ENCODE measurements at places on chromosomes 5 and 9.

- DNase-seq: no peak
- no peaks in the 10 kb centered on the region for H3K27me3 ChIP-seq
- H3K27ac ChIP-seq: no peak overlapping the region
- no peaks in the 10 kb centered on the region for H3K4me1 ChIP-seq
These were observed 726.4 kb upstream of the GRAMD2B start for GRCh38 chr5:125696762-125697161.

GRCh38 chr5:171431251-171431777, 11.9 kb downstream of the FGF18 start:
- no peaks in the 10 kb centered on the region for H3K4me1 ChIP-seq
- H3K36me3 ChIP-seq: no peaks in the 10 kb centered on the region
- H3K27me3 ChIP-seq: no peaks in the 10 kb centered on the region

DNA sequence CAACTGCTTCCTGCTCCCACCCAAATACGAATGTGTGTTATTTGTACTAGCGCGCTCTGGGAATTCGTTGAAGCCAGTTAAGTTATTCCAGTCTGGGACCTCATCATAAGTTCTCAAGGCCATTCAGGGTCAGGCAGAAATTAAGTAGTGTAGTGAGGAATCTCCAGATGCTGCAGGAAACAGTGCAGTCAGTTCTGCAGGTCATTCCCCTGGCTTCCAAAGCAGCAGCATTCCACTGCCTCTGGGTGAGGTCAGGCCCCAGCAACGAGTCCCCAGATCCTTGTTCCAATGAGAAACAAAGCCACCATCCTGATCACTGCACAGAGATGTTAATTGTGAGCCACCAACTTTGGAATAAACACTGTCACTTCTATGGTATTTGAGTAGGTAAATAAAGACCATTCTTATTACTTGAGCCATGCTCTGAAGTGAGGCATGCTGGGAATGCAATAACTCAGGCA, 33.1 kb downstream of the SVEP1 start:
- no peaks in the 10 kb centered on the region for H3K4me1 ChIP-seq
- DNase-seq: no peak
- H3K4me3 ChIP-seq: no peak overlapping the region
- H3K27ac ChIP-seq: peak overlapping the region; percentile 78
- H3K36me3 ChIP-seq: no peaks in the 10 kb centered on the region

- no peak overlapping the region for H3K27ac ChIP-seq
- no peak for DNase-seq
- H3K4me1 ChIP-seq: no peaks in the 10 kb centered on the region
- no peak overlapping the region for H3K4me3 ChIP-seq
- no peaks in the 10 kb centered on the region for H3K36me3 ChIP-seq
These were observed 155.1 kb upstream of the OTULINL start for GRCh38 chr5:14426521-14426920.

- no peak overlapping the region for H3K4me3 ChIP-seq
- H3K4me1 ChIP-seq: no peaks in the 10 kb centered on the region
- H3K36me3 ChIP-seq: no peaks in the 10 kb centered on the region
- DNase-seq: no peak
- no peak overlapping the region for H3K27ac ChIP-seq
- H3K27me3 ChIP-seq: no peaks in the 10 kb centered on the region
These were observed 30.8 kb downstream of the ZSWIM6 start for GRCh38 chr5:61362796-61363368.

DNA sequence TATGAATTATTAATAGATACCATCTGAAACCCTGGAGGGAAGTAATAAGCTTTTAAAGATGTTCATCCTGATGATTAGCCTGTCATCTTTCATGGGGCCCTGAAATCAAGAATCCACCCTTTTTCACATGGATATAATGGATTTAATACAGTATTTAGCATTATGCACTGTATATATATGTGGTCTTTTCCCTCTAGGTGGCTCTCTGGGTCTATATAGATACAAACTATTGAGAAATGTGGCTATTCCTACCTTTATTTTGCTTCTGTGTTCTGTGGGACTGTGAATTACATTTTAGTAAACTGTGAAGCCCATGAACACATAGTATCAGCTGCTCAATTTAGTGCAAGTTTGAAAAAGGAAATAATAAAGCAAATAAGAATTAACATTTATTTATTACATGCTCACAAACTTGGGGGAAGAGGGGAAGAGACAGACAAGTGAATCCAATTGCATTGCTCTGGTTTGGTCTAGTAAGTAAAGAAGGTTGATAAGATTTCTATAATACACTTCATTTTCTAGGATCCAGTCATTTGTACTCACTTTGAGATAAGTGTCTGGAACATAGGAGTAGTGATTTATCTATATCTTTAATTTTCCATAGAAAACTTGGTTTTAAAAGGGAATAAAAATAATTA, 112.2 kb downstream of the SCAMP1 start:
- no peaks in the 10 kb centered on the region for H3K4me1 ChIP-seq
- no peaks in the 10 kb centered on the region for H3K27me3 ChIP-seq
- H3K27ac ChIP-seq: no peak overlapping the region
- H3K4me3 ChIP-seq: no peak overlapping the region
- no peak for DNase-seq
- no peaks in the 10 kb centered on the region for H3K36me3 ChIP-seq
